ENCODE measurements at places on chromosomes 5 and 9.

DNA sequence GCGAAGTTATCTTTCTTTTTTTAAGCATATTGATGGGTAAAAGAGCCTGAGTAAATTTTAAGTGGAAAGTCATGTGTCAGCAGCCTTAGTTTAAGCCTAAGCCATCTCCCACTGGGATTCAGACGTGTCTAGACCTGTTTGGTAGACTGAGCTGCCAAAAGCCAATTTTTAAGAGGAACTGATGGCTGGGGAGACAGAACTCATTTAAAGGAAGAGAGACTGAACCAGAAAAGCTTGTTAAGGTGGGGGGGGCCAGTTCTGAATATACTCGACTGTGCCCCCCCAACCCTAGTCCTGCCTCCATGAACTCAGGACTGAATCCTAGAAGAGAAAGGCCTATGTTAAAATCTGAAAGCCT lies 58.3 kb upstream of the PLPP1 start:
- no peak for DNase-seq

- DNase-seq = no peak
These were observed 53.5 kb downstream of the AUH start for GRCh38 chr9:91308191-91308590.

GRCh38 chr5:150328515-150328914 lies 25.8 kb upstream of the ARSI start:
- DNase-seq = no peak

DNA sequence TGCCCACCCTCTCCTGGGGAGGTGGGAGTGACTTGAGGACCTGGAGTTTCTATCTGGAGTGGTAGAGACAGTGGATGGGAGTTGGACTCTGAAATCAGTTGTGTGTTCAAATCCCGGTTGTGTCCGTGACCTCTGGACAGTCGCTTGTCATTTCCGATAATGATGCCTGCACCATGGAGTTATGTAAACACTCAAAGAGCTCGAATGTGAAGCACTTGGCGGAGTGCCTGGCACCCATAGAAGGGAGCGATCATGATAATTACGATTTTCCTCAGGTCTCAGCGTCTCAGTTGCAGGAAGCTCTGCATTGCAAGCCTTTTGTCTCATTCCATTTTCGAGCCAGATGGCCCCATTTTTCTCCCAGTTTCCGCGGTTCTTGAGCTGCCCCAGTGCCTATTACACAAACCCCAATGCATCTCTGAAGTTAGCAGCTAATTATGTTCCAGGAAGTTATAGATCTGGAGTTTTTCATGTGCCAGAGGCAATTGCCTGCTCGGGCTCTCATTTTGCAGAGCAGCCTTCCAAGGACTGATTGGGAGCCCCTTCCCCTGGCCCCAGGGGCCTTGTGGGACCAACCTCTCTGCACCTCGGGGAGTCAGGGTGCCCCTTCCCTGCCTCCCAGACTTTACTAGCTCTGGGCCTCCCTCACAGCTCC lies 175.5 kb upstream of the MVB12B start:
- no peak for DNase-seq

- no peak for DNase-seq
These were observed 67.0 kb downstream of the NDFIP1 start for GRCh38 chr5:142175461-142176142.

GRCh38 chr5:169943026-169943425 lies 37.3 kb downstream of the INSYN2B start:
- DNase-seq = no peak

GRCh38 chr5:1787472-1788047 lies 12.1 kb downstream of the MRPL36 start:
- no peak for DNase-seq

- DNase-seq = no peak
These were observed 1738.8 kb downstream of the EFNA5 start for GRCh38 chr5:105931881-105932421.

- no peak for DNase-seq
These were observed 15.0 kb upstream of the SREK1 start for GRCh38 chr5:66129144-66129543.

GRCh38 chr5:97907646-97908400 lies 724.8 kb upstream of the RIOK2 start:
- no peak for DNase-seq

- DNase-seq = no peak
These were observed 1352.0 kb upstream of the CDH9 start for GRCh38 chr5:28390341-28390740.

DNA sequence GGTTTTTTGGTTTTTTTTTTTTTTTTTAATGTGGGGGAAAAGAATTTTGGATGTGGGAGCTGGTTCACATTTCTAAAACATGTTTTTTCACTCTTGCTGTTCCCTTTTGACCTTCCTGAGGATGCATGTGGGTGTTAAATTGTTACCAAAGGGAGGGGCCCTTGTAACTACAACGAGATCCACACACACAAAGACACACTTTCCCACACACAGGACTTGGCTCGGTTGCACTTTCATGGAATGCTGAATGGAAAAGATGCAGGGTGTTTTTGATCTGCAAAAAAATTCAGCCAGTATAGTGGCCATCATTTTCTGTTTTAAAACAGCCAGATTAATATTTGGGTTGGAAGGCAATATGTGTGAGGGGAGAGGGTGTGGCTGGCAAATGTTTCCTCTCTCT lies 576.9 kb downstream of the EBF1 start:
- DNase-seq = peak; percentile 85

- peak; percentile 89 for DNase-seq
These were observed 885 bp downstream of the RNF44 start for GRCh38 chr5:176536132-176536901.

- DNase-seq = no peak
These were observed 270.9 kb downstream of the HSPA4 start for GRCh38 chr5:133322743-133323142.

GRCh38 chr5:81314581-81314980 lies 13.2 kb downstream of the ZCCHC9 start:
- DNase-seq = no peak

- DNase-seq = no peak
These were observed 688.8 kb downstream of the SEMA5A start for GRCh38 chr5:8857051-8857450.

DNA sequence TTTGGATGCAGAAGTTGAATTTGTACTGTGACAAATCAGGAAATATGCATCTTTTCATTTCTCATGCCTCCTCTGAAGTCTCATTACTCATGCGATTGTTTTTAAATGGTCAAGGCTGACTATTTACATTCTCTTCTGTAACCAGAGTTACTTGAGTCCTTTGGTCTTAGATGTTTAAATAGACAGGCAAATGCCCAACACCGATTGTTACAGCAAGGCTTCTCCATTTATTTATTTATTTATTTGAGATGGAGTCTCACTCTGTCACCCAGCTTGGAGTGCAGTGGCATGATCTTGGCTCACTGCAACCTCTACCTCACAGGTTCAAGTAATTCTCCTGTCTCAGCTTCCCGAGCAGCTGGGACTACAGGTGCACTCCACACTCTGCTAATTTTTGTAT lies 72.7 kb upstream of the SLC28A3 start:
- no peak for DNase-seq

DNA sequence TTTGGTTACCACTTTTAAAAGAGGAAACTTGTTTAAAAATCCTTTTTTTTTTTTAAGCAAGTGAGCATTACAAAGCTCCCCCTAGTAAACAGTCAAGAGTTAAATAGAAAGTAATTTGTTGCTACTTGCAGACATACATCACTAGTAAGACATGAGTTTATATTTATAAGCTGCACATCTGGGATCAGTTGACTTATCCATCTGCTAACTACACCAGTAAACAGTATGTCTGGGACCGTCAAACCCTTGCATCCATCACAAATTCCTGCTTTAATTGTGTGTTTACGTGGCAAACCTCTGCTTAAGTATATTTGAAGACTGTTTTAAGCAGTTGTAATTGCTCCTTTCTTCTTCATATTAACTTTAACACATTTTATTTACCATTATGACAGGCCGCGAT lies 146.8 kb downstream of the EBF1 start:
- no peak for DNase-seq

GRCh38 chr9:77605449-77606220 lies 42.5 kb downstream of the GNA14 start:
- no peak for DNase-seq

DNA sequence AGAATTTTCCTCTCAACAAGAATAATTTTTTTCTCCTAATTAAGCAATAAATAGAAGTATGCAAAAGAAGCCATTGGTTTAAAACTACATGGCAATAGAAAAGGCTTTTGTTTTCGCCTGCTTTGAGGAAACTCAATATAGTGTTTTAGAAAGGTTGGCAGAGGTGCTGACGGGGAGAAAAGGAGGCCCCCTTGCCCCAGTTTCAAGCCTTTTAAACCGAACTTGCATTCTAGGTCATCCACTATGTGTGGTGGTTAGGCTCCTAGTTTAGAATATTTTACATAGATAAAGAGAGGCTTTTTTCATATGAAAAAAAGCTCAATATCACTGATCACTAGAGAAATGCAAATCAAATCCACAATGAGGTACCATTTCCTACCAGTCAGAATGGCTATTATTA lies 33.5 kb upstream of the CEMIP2 start:
- no peak for DNase-seq

DNA sequence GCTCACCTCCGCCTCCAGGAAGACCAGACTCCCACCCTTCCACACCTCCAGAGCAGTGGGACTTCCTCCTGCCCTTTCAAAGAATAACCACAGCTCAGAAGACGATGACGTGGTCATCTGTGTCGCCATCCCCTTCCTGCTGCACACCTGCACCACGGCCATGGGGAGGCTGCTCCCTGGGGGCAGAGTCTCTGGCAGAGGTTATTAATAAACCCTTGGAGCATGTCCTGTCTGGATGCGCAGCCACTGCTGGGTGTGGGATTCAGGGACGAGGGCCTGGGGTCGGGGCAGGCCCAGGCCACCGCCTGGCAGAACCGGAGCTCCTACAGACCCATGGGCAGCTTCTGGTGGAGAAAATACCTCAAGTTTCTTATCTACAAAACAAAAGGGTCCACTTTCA lies 5.0 kb downstream of the PAEP start:
- DNase-seq = no peak

- DNase-seq = no peak
These were observed 40.6 kb downstream of the PHAX start for GRCh38 chr5:126641387-126641786.

- no peak for DNase-seq
These were observed 786 bp downstream of the PCDHB3 start for GRCh38 chr5:141101059-141101458.

DNA sequence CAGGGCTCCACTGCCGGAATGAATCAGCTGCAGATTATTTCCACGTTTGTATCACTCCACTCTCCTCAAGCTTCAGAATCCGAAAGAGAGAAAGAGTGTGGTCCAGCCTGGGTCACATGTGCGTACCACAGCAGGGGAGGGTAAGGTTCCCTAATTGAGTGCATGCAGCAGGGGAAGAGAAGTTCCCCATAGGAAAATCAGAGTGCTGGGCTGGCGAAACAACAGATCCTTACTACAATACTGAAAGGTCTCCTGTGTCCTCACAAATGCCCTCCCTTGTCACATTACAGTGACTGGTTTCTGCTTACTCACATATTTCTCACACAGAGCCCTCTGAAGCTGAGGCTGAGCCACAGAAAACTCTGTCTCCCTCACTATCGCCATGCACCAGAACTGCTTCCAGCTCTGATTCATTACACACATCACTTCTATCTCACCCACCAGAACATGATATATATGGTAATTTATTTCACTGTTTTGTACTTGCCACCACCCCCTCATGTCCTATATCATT lies 532.2 kb upstream of the TUSC1 start:
- DNase-seq = no peak

DNA sequence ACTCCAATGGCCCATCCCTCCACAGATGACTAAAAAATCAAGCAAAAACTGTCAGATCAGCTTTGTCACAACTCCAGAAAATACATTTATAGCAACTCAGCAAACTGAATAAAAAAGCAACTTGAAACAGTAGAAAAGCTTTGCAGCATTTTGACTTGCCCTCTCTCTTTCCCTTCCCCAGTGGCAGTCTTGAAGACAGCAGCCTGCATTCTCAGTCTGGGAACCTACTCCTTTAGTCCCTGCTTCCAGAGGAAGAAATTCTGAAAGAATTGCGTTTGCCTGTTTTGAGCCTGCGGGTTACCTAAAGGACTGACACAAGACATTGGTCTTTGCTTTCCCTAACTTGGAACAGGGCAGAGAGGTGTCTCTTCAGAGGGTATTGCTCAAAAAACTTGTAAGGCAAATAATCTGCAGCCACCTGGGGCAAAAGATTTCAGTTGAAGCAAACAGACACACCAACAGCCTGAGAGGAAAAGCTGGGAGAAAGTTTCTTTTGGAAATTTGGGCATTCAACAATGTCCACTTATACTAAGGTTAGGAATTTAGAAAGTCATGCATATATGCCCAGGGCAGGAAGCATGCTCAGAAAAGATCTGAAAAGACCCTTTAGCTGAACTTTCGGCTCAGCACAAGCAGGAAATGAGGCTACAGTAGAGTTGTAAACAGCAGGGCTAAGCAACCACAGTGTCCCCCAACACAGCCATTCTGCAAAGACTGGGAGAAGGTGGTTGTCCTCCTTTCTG lies 15.2 kb upstream of the SLC35D2 start:
- no peak for DNase-seq

DNA sequence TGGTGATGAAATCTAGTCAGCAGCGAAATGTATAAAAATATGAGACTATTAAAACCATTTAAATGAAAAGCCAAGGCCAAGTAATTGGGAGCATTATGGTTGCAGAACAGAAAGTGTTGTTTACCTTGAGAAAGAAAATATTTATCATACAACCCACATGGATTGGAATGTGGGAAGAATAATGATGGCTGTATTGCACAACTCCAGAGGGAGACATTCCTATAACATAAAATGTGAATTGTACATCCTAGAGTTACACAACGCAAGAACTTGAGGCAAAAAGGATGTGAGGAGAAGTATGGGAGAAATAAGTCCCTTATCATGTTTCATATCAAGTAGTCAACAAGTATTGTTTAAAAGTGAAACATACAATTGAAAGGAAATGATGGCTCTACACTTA lies 1014.0 kb upstream of the SEMA6A start:
- DNase-seq = no peak

DNA sequence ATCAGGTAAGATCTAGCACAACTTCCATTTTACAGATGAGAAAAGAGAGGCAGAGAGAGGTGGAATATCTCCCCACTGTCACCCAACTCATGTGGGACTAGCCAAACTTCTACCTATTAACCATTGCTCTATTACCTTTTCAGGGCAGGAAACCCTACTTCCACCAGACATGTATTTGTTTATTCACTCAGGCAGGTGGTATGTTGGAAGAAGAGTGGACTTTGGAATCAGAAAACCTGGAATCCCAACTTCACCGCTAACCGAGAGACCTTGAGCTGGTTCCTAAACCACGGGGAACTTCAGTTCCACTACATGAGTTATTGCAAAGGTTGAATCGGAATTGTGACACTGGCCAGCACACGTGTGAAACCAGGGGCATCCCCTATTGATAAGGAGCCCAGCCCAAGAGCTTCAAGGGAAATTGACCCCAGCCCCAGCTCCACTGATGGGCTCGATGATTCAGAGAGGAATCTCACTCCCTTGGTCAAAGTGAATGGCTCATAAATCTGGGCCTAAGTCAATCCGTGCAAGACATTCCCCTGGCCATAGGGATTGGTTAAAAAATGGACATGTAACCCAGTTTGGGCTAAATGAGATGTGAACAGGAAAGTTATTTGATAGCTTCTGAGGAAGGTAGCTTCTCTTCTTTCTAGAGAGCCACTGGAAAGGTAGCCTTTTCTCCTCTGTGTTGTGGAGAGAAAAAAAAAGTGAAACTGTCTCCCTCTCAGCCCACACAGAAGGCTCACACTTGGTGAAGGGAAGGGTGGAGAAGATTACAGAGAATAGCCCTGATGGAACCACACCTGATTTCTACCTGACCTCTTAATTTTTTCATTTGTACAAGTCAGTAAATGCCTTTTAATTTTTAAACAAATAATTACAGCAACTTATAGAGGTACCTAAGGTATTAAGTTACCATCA lies 5.5 kb upstream of the GLIS3 start:
- DNase-seq = no peak

- peak; percentile 22 for DNase-seq
These were observed 17.1 kb upstream of the OLFM1 start for GRCh38 chr9:135070198-135070951.

All from left hindlimb (tissue), 1 donor.